ENCODE measurements at places on chromosomes 1 and 21. TPM values are rescaled to one million over a fixed set of nuclear protein-coding genes. Genes with fewer than 3 reads are reported as not detected.

GRCh38 chr1:182762536-182762935, 27.0 kb upstream of the NPL start:
- DNase-seq = no peak

DNA sequence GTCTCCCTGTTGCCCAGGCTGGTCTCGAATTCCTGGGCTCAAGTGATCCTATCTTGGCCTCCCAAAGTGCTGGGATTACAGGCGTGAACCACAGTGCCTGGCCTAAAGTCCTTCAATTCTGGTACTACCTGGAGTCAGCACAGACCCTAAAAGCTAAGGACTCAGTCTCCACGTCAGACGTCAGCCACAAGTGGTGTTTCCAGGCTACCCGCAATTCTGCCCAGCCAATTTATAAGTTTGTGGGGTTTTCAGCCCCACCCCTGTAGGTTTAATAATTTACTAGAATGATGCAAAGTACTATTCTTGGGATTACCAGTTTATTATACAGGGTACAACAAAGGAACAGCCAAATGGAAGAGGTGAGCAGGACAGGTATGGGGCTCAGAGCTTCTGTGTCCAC, 10.6 kb upstream of the DIP2A start:
- no peak for DNase-seq

- DNase-seq = no peak
These were observed 16.4 kb downstream of the RSPH1 start for GRCh38 chr21:42479582-42479981.

- DNase-seq = peak; percentile 28
These were observed at the start of gene GRIK1 for GRCh38 chr21:29939924-29940275. GRIK1 (minus strand) TSS chr21:29939996.

- DNase-seq = no peak
These were observed 48.1 kb upstream of the PAXBP1 start for GRCh38 chr21:32819694-32820093.

DNA sequence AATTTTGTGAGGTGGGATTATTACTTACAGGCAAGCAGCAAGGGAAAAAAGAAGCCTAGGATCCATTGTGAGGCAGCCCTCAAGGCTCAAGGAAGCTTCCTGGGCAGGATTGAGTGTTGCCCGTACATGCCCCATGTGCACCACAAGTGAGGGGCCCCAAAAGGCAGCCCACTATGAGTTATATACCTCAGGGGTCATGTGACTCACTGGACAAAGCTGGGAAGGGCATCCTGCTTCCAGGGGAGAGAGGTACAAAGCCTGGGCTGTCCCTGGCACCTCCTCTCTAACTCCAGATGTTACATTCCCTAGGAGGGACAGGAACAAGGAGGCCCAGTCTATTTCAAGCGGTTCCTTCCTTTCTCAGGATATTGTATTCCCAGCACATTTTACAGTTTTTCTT, 34.0 kb upstream of the CD1D start:
- no peak for DNase-seq

DNA sequence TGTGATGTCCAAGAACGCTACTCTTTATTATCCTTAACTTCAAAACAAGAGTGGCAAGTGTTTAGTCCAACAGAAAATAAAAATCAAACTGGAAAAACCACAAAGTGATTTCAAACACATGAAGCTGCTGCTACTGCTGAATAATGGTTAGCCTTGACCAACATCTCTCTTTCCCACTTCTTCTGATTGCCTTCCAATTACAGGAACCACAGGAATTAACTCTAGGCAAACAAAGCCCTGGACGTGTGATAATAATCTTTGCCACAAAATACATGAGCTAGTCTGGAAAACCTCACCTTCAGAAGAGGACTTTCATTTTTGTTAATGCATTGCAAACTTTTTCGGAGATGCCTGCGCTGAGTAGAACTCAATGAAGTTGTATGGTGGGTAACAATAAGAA, 48.6 kb upstream of the COL11A1 start:
- DNase-seq = no peak

DNA sequence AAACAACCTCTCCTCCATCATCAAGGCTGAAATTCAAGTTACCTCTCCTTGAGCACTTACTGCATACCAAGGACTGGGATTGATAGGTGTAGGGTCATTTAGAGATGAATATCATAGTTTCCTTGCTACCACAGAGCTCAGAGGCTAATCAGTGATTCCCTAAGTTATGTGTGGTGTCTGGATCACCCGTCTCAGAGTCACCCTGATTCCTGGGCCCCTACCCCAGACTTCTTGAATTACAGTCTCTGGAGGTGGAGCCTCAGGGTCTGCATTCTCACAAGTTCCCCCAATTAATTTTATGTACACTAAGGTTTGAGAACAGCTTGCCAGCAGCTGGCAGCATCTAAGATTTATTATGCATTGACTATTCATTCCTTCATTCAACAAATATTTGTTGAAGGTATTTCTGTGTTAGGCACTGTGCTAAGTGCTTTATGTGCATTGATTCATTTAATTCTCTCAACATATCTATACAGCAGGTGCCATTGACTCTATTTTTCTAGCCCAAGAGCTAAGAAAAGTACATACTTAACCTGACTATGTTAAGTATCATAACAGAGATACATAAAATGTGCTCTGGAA, 182.9 kb upstream of the FGGY start:
- no peak for DNase-seq

GRCh38 chr1:159468321-159468720, 28.8 kb downstream of the OR10J1 start:
- no peak for DNase-seq

- DNase-seq = no peak
These were observed 39.5 kb upstream of the DIPK1A start for GRCh38 chr1:93000751-93001175.

DNA sequence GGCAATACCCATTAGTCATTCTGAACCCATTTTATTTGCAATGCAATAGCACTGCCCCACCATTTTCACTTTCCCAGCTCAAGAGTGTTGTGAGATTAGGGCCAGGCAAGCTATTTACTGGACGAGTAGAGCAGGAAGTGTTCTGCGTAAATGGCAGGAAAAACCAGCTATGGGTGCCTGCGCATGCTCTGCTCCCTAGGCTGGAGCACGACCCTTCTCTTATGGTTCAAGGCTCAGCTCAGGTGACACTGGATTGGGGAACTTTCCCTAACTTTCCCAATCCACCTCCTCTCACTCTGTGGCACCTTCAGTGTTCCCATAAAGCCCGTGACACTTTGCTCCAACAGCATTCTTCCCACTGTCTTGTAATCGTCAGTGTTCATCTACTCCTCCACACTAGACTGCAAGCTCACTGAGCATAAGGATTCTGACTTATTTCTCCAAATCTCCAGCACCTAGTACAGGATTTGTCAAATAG, 3.6 kb upstream of the MAN1A2 start:
- no peak for DNase-seq

DNA sequence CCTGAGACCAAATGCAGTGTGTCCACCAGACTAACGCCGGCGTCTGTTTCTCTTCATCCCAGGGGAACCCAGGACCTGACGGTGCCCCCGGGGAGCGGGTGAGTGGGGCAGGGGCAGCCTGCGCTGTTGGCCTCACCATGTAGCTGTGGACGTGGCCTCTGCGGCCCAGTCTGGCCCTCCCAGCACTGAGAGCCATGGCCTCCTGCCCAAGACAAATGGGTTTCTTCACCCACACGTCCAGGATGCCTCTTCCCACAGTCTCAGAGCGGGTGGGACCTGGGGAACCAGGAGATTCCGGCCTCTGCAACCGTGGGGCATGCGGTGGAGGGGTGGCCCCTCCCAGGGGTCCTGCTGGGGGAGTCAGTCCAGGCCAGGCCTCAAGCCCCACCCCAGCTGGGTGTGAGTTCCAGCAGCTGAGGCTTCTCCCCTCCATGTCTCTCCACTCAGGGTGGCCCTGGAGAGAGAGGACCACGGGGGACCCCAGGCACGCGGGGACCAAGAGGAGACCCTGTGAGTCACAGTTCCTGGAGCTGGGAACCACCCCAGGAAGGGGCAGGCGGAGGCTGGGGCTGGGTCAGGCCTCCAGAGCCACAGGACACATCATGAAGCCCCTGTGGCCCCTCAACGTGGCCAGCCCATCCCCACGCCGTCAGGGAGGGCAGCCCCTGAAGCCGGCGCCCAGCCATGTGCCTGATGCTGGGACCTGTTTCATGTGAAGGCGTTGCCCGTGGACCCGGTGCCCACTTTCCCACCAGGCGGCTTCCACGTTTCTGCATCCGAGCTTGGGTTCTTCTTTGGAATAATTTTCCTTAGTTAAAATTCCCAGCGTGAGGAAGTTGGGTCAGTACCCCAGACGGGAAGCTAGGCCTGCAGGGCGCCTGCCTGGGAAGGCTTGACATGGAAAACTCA, 11.0 kb downstream of the COL6A1 start:
- DNase-seq = peak; percentile 64

GRCh38 chr1:223180731-223181321, 37.8 kb upstream of the TLR5 start:
- DNase-seq = no peak

DNA sequence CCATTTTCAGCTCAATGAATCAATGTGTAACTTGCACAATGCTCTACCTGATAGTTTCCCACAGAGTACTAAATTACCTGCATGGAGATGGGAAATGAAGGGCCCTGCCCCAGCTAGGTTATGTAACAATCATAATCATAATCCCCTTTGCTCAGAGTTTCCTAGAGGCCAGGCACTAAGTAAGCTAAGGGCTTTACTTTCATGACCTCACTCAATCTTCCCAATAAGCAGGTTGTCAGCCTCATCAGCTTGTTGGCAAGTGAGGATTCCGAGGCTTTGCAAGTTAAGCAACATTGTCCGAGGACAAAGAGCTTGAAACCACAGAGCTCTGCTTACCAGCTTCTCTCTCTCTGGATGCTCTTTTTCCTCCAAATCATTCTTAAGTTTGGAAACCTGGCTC, 64.1 kb upstream of the NTPCR start:
- no peak for DNase-seq

DNA sequence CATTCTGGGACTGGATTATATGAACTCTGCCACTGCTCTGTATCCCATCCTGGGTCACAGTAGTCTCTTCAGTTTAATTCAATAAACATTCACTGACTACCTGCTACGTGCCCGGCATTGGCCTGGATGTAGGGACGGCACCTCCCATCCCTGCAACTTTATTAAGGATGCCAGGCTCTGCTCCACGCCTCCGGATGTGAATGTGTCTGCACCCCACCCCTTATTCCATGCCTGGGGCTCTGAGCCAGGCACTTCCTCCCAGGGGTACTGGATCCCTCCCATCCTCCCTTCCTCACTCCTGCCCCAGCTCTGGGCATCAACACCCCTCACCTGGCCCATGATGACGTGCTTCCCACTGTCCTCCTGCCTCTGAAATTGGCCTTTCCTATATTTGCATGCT, 53.7 kb downstream of the KCNN3 start:
- DNase-seq = no peak

DNA sequence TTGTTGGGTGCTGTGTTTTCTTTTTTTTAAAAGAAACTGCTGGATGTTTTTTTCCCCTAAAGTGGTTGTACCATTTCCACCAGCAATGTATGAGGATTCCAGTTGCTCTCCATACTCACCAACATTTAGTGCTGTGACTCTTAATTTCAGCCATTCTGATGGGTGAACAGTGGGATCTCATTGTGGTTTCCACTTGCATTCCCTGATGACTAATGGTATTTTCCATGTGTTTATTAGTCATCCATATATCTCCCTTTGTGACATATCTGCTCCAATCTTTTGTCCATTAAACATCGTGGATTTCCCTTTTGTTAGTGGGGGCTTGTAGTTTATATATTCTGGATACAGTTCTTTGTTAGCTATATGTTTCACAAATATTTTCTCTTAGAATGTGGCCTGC, 206.0 kb downstream of the CAMTA1 start:
- DNase-seq = no peak

DNA sequence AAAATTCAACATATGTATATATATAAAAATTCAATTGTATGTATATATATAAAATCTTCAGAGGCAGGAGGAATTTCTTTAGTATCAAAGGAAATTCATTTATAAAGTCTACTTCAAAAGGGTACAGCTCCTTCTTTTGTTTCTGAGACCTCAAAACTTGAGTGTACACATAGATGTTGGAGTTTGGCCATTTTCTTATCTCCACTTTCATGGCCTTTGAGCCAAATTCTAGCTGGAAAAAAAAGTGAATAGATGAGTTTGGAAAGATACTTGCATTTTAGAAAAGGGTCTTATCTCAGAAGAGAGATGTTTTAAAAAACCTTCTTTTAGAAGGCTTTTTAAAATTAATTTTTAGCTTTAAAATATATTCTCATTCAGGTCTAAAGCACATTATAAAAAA, 103.2 kb downstream of the ATF6 start:
- DNase-seq = no peak

DNA sequence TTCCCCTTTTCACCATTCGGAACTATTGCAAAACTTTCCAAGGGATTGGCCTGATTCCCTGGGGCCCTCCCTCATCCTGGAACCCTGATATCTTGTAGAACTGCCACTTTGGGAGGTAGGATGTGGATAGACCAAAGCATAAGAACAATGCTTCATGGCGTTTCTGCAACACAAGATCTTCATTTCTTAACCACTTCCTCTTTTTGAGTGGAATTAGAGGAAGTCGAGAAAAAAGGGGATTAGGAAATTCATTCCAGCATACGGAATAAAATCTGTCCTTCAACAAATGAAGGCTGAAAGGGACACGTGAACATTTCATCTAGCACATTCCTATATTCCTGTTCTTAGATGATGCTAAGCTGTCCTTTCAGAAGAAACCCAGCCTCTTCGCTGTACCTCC, 149.3 kb downstream of the HUNK start:
- DNase-seq = no peak

DNA sequence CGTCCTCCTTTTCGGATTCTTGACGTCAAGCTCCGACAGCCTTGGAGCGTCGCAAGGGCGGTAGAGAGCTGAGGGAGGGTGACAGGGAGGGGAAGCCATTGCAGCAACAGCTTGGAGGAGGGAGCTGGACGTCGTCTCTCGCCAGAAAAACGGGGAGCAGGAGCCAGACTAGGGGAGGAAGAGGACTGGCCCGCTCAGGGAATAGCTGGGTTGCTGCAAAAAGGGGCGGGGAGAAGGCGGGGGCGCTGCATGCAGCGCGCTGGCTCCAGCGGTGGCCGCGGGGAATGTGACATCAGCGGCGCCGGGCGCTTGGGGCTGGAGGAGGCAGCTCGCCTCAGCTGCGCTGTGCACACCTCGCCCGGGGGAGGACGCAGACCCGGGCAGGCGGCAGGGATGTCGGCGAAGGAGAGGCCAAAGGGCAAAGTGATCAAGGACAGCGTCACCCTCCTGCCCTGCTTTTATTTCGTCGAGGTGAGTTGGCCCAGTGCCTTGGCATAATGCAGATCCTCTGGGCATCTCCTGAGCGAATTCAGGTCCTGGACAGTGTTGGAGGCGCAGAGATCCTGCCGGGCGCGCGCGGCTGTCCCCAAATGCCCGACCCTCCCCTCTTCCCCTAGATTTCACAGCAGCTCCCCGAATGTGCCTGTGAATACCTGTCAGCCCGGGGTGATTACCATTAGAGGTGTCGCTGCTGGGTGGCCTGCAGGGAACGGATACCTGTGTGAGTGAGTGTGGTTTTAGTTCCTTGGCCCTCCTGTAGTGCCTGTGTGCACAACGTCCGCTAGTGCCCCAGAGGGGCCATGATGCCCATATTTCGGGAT, at the start of gene PLPPR4:
PLPPR4 (plus strand) TSS at position 292 of the 821 bp plus-strand sequence; CDS start at position 394, 102 bp downstream.
- DNase-seq = peak; percentile 89

GNAT2 gene
- total RNA-seq = not detected

TDRD5 gene
- total RNA-seq = not detected

ADGRL2 gene
- total RNA-seq = 70.0 TPM

S100A7A gene
- total RNA-seq = not detected

PDC gene
- total RNA-seq = not detected

UBE2U gene
- not detected for total RNA-seq

TESK2 gene
- 4.2 TPM for total RNA-seq
